Coronary artery (tissue), 2 donors: ENCODE measurements at places on chromosomes 6 and 20.

- no peak for DNase-seq
Observed at GRCh38 chr20:40682104-40682981, 6.7 kb downstream of the MAFB start.

DNA sequence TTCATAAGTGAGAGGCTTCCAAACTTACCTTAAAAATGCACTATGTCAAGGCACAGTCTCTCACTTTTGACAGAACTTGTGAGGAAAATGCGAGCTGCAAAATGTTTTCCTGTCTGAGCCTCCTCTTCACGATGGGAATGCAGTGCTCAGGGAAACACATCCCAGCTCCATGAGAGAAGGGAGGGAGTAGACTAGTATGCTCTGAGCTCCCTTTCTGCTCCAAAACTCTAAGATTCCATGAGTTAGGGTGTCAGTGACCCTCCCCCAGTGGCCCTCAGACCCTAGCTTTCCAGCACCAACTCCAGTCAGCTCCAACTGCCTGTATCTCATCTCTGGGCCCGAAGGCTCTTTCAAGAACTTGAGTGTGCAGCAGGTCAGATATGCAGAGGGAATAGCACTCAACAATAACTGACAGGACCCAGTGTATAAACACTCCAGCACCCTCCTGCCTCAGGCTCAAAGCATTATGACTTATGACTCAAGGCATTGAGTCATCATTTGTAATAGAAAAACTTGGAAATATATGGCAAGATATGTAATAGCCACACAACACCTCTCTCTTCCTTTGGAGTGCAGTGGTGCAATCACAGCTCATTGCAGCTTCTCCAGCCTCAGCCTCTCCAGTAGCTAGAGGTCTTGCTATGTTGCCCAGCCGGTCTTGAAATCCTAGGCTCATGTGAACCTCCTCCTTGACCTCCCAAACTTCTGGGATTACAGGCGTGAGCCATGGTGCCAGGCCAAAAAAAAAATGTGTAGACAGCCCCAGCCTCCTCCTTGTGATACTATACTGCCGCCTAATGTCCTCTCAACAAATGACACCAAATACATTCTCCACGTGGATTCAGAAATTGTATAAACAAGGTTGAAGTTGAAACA, 16.7 kb upstream of the ENTPD6 start:
- DNase-seq, result no peak

DNA sequence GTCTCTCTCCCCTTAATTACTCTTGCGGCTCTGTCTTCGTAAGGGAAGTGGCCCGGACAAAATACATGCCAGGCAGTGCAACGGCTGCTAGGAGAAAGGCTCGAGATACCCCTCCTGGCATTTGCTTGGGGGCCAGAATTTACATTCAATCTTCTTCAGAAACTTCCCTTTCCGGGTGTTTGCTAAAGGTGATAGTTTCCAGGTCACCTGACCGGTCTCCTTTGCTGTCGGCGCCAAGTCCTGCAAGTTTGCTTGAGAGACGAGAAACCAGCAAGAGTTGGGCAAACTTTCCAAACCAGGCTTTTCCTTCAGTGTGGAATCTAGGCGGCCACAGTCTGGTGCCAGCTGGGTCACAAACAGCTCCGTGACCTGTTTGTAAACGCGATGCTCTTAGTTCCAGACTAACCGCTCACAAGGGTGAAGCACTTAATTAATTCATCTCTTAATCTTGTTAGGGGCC, 563 bp upstream of the SRSF3 start:
- peak; percentile 80 for DNase-seq

GRCh38 chr6:105882121-105882803, 203.9 kb upstream of the PRDM1 start:
- no peak for DNase-seq

GRCh38 chr20:64234291-64234791, 21.2 kb upstream of the PCMTD2 start:
- no peak for DNase-seq

- no peak for DNase-seq
Observed at GRCh38 chr6:155378276-155378675, 64.0 kb upstream of the TFB1M start.

DNA sequence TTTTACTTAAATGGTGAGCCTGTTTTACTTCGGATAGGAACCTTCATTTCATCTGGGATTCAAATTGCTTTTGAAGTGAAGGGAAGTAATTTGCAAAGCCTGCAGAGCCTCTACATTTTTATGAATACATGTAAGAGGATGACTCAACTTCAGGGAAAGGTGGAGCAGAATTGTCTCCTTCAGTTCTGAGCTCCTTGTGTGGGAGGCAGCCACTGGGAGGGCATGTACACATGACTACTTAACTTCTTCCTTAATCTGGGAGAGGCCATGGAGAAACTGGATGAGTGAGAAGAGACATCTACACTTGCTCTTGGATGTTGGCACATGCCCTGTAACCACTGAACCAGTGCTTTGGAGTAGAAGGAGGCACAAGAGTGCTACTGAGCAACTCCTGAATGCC, 145.1 kb upstream of the NRSN1 start:
- no peak for DNase-seq

GRCh38 chr6:56551409-56552120, 91.1 kb downstream of the DST start:
- DNase-seq, result no peak

DNA sequence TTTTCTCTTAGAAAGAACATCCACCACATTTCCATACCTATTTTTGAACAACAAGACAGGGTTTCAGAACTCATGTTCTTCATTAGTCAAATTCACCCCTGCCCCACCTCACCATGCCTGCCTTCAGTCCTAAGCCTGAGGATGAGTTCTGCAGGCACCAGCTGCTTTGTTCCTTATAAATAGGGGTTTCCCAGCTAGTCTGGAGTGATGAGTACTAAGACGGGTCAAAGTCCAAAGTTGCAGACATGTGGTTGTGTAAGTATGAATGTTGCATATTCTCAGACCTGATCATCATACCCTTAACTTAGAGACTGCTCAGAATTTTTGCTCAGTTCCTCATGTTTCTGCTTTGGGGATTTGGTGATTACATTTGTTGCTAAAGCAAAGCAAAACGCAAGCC, 257.7 kb upstream of the CDYL start:
- no peak for DNase-seq

DNA sequence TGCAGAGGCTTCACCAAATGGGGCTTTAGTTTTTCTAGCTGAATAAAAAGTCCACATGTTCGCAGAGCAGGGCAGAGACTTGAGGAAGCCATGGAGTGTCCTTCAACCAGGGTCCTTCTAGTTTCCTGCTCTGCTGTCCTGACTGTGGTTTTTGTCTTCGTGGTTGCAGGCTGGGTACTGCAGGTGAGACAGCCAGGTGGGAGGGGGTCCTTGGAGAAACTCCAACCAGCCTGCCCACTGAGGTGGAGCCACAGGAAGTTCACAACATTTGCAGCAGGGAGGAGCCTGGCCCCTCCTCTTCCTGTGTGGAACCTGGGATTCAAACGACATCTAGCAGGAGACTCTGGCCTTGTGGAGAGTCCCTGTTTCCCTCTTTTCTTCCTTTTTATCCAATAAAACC, 68.8 kb upstream of the MYLIP start:
- DNase-seq, result no peak

DNA sequence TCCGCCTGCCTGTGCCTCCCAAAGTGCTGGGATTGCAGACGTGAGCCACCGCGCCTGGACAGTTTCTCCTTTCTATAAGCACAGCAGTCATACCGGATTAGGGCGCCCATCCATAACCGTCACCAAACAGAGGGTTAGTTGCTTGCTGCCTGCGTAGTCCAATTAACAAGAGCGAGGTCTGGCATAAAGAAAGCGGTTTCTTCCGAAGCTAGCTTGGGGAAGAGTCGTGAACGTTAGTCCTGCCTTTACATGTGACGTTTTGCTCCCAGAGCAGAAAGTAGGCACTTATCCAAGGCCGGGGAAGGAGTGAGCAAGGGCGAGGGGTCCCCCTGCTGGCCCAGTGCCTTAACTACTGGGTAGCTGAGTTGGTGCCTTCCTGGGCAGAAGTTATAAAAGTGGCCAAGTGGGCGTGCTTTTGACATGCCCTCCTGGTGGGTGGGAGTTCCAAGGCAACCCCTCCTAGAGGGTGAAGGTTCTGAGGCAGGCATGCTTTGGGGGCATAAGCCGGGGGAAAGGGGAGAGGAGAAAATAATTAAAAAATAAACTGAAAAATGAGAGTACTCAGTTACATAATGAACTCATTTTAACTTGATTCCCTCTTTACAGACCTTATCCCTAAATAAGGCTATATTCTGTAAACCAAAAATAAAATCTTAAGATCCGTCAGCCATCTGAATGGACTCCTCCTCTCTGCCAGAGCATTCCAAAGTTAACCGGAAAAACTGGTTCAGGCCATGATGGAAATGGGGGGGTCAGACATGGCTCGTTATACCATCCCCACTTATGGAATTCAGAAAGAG, 88.0 kb downstream of the FAM217A start:
- peak; percentile 92 for DNase-seq
